AG04450 (cell line): ENCODE measurements at places on chromosomes 11 and 22. TPM values are rescaled to one million over a fixed set of nuclear protein-coding genes. Genes with fewer than 3 reads are reported as not detected.

DNA sequence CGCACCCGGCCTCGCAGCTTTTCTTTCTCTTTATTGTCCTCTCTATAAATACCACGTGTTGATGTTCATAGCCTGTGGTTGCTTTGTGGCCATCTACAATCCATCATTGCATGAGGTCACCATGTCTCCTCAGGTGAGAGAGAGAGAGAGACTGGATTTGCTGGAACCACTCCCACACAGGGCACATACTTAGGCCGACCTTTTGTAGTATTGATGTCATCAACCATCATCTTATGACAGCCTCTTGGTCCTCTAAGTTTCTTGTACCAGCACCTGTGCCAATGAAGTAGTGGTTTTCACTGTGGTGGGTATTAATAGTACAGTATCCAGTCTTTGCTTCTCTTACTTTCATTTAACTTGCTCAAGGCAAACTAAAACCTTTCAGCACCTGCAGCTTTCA lies 22.8 kb upstream of the P2RY6 start:
- DNase-seq: no peak

DNA sequence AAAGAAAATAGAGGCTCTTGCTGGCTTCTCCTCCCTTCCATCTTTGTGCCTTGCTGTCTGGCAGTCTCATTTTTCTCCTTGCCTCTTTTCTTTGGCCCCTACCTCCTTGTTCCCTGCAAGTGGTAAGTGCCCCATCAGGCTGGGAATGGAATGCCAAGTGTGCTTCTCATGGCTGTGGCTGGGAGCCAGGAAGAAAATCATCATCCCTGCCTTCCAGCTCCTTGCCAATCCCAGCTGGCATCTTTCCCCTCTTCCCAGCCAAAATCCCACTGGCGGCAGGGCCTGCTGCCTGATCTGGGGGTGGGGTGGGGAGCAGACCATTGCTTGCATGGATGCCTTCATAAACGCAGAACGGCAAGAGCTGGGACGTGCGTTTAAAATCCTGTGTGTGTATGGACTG lies 27.0 kb upstream of the SLC25A18 start:
- no peak for DNase-seq

GRCh38 chr11:3022300-3022967 lies 30.3 kb upstream of the NAP1L4 start:
- peak; percentile 20 for DNase-seq

DNA sequence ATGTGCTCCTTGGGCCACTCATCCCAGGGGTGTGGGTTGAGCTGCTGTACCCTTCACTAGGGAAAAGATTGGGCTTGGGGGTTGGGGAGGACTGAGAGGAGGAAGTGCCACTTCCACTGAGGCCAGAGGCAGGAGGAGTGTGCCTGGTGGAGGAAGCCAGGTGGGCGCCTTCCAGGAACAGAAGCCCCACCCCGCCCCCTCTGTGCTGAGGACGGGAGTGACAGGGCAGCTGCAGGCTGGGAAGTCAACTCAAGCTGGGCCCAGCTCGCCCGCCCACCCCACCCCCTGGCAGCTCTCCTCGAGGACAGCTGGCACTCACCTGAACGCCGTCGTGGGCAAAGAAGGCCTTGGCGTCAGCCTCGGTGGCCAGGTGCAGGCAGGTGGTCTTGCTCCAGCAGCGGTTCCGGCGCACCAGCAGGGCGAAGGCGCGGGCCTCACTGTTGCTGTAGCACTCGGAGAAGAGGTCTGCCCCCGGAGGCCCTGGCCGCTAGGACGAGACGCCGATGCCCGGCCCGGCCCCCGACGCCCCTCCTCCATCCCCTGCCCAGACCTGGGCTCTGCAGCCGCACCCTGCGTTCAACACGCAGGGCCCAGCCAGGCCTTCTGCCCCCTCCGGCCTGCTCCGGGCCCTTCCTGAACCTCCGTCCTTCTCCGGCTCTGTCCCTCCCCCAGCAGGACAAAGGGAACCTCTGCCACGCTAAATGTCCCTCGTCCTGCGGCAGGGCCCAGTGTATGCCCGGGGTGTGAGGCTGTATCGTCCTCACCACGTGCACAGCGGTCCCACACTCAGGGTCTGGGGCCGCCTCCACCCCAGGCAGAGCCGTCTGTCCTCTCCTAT lies 13.4 kb downstream of the TSSC4 start:
- DNase-seq: no peak

- DNase-seq: peak; percentile 74
Observed at GRCh38 chr11:8068605-8069221, 12.3 kb upstream of the TUB start.

- DNase-seq: no peak
Observed at GRCh38 chr11:15238856-15239255, 124.1 kb downstream of the INSC start.

DNA sequence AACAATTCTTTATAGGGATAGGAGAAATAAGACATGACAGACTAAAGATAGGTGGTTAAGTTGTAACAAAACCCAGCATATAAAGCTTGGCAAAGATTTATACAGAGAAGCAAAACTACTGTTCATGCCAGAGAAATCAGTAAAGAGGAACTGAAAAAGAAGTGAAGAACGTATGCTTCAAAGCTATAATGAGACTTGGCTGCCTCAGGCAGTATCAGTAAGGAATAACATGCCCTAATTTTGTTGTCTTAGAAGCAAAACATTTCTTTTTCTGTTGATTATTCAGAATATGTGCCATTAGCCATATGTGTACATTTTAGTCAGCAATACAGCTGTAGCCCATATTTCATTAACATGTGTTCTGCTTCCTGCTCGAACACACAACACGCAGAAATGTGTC lies 403.2 kb downstream of the NELL1 start:
- DNase-seq: no peak

Gene PIK3IP1
- polyA plus RNA-seq: 23.3 and 23.8 TPM in 2 replicates

- no peak for DNase-seq
Observed at GRCh38 chr11:61793083-61793828, 545 bp downstream of the FEN1 start.

Gene APOL4
- 0.21 TPM in 2 replicates for polyA plus RNA-seq

DNA sequence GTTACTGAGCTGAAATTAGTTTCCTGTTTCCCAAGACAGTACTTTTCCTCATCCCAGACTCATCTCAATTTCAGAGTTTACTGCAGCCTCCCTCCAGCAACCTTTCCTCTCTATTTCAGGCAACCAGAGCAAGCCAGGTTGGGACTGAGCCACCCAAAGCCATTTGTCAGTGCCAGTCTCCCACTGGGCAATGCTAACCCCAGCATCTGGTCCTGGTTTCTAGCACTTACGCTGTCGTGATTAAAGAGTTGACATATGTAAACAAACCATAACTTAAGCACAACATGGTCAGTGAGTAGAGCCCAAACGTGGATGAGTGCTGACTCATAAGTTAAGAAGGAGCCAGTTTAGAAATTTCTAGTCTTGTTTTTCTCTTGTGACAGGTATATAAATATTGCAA lies 119.6 kb upstream of the BLID start:
- peak; percentile 94 for DNase-seq

DNA sequence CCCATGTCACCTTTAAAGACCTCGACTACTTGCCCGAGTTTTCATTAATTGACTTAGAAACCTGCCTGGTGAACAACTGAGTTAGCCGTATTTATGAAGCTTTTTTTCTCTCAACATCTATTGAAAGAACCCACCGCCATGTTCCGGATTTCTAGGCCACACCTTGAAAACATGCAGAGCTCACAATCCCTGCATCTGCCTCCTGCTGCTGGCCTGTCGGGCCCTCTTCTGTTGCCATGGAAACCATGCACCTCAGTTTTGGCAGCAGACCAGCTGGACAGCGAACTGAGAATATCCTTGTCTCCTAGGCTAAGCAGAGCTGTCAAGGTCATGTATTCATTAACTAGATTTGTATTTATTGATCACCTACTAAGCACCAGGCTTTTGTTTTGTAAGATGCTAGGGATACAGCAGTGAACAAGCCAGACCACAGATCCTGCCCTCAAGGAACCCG lies 4.3 kb upstream of the PATZ1 start:
- no peak for DNase-seq

DNA sequence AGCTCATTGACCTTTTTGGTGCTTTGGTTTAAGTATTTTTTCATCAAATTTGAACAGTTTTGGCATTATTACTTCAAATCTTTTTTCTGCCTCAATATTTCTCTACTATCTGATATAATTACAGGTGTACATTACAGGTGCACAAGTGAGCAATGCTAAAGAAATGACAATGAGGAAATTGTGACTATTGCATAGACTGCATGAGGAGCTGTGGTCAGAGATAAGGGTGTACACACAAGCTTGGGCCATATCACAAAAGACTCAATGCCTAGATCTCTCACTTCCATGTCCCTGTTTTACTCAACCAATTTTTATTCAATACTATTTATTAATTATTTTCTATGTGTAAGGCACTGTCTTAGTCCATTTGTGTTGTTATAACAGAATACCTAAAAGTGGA lies 251.0 kb upstream of the UBASH3B start:
- no peak for DNase-seq

DNA sequence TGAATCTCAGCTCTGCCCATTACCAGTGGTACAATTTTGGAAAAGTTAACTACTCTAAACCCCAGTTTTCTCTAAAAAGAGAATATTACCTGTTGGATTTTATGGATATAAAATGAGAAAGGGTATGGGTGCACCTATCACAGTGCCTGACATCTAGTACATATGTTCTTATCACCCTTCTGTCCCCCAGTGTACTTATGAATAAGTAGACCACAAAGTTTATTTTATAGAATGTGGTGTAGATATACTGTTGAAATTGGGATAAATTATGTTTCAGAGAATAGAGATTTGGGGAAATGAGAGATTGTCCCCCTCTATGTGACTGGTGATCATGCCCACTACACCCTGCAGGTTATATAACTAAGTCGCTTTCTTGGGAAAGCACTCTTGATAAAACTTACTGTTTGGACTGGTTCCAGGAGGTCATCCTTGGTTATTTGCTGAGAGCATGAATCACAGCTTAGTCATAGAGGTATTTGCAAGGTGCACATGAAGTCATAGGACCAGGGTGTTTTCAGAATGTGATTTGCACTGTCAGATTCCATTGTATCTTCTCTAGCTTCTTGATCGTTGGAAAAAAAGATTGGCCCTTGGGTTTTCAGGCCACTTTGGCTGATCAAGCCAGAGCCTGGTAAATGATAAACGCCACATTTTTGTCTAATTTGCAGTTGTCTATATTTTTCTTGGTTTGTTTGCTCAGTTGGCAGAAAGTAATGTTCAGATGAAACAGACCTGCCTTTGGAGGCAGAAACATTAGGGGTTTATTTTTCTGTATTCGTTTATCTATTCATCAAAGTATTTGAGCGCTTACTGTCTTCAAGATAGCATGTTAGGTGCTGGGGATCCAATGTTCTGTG lies 21.3 kb downstream of the STX3 start:
- DNase-seq: peak; percentile 36

Gene NEFH
- 1.6 and 2.0 TPM in 2 replicates for polyA plus RNA-seq

DNA sequence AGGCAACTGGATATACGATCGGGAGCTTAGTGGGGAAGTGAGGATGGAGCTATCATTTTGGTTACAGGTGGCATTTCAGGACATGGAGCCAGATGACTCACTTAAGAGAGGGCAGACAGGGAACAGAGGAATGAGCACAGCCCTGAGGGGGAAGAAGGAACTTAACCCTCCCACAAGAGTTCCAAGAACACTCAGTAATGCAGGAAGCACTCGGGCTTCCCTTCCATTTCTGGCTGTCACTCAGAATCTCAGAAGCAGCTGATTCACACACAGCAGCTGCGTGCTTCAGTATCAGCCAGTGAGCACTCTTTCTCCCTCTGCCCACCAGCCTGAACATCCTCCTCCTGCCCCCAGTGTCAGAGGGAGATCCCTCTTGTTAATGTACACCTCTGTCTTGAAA lies 34.8 kb downstream of the EFCAB6 start:
- DNase-seq: peak; percentile 30

DNA sequence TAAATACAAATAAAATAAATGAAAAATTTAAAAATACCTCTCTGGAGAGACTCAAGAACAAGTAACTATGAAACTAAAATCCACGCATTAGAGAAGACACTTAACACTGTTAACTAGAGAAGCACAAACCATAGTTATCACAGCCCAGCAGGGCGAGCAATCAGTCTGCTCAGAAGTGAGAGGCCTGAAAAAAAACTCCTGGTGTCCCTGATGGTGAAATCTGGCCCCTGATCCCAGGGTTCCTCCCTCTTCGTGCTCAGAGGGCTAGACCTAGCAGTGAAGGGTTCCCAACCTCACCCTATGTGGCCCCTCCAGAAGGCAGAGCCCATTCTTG lies 49.7 kb upstream of the VPREB1 start:
- DNase-seq: no peak

- no peak for DNase-seq
Observed at GRCh38 chr11:115872416-115872815, 368.2 kb upstream of the CADM1 start.

DNA sequence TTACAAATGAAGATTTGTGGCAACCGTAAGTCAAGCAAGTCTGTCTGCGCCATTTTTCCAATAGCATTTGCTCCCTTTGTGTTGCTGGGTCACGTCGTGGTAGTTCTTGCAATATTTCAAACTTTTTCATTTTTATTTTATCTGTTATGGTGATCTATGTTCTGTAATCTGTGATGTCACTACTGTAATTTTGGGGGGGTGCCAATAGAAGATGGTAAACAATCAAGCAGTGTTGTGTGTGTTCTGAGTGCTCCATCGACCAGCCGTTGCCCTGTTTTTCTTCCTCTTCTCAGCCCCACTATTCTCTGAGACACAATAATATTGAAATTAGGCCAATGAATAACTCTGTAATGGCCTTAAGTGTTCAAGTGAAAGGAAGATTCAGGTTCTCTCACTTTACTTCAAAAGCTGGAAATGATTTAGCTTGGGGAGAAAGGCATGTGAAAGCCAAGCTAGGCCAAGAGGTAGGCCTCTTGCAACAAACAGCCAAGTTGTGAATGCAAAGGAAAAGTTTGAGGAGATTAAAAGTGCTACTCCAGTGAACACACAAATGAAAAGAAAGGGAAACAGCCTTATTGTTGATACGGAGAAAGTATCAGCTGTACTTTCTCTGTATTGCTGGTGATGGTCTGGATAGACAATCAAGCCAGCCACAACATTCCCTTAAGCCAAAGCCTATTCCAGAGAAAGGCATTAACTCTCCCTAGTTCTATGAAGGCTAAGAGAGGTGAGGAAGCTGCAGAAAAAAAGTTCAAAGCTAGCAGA lies 7.5 kb downstream of the ZC3H12C start:
- DNase-seq: no peak

GRCh38 chr11:12168114-12168513 lies 57.7 kb downstream of the MICAL2 start:
- no peak for DNase-seq

Gene CCDC89
- 2.5 and 2.7 TPM in 2 replicates for polyA plus RNA-seq

GRCh38 chr11:76523786-76524436 lies 79.1 kb downstream of the EMSY start:
- DNase-seq: no peak

DNA sequence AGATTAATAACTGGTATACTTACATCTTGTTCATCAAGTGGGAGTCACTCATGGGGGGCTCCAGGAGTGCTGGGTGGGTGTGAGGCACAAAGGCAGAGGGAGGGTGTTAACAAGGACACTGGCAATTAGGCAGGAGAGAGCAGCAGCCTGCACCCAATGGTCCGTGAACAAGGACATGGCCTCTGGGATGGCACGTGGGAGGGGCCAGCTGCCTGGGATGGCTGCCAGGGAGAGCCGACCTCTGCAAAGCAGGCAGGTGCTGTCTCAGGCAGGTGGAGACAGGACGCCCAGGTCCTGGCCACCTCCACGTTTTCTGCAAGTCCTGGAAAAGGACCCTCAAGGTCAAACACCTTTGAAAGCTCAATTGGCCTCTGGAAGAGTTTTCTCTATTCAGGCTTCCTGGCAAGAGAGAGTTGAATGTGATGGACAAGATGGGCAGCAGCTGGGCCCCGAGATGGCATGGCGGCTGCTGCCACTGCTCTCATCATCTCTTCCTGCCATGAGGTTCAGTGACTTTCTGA lies 257.1 kb downstream of the BUD13 start:
- no peak for DNase-seq

Gene RIBC2
- polyA plus RNA-seq: 0.20 and 0.31 TPM in 2 replicates
